ENCODE measurements at places on chromosomes 5 and 9.

DNA sequence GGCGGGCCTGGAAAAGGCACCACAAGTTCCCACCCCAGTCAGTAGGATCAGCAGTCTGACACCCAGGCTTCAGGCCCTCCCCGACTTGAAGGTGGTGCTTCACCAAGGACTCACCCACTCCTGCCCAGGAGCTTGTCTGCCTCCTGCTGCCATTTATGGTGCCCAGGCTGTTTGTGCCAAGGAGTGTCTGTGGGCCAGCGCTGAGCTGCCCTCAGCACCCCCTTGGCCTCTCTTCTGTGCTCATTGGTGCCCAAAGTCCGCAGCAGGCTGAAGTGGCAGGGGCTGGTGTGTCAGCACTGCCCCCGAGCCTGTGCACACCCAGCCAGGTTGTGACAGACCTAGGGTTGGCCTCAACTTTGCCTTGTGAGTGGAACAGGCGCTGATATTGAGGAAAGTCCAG, 23.5 kb downstream of the JMY start:
- no peak for DNase-seq

DNA sequence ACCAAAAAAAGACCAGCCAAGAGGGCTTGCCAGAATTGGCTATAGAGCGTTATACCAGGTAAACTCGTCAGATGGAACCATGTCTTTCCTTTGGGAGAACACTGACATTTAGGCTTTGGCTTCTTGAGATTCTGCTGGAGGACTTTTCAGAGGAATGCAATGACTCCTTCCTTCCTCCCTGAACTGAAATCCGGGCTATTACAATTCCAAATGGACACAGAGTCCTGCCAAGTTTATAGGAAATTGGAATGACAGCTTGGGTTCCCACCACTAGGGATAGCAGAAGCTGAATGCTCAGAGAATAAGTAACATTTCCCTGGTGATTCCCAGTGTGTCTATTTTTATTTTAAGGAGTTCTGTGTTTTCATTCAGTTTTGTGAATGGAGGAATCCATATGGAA, 143.0 kb downstream of the FGF1 start:
- no peak for DNase-seq

GRCh38 chr5:41503310-41503709, 7.1 kb downstream of the PLCXD3 start:
- DNase-seq = no peak

DNA sequence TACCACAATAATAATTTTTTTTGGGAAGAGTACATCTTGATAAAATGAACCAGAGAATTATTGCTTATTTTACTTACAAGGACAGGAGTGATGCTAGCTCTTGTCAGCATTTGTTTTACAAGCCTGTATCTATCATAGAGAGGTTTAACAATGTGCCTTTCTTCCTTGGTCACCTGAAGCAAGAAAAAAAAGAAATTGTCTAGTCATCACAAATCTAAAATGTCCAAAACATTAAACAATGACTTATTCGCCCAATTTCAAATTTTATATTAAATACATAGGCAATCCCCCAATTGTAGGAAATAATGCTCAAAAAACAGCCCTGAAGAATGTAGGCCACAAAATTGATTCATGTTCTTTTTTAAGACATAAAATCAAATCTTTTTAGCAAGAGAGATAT, 56.6 kb downstream of the PKD2L2 start:
- no peak for DNase-seq

GRCh38 chr5:42842921-42843641, 31.4 kb upstream of the SELENOP start:
- no peak for DNase-seq

DNA sequence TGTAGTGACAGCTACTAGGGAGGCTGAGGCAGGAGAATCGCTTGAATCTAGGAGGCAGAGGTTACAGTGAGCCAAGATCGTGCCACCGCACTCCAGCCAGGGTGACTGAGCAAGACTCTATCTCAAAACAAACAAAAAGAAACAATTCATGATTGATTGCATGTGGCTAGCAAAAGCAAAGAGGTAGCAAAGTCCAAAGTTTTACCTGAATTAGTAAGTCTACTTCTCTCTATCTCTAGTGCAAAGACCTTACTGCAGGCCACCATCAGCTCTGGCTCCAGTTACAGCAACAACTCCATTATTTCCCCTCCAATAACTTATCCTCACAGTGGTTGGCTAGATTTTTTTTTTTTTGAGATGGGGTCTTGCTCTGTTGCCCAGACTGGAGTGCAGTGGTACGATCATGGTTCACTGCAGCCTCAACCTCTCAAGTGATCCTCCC, 6.2 kb upstream of the SAR1B start:
- DNase-seq = no peak

DNA sequence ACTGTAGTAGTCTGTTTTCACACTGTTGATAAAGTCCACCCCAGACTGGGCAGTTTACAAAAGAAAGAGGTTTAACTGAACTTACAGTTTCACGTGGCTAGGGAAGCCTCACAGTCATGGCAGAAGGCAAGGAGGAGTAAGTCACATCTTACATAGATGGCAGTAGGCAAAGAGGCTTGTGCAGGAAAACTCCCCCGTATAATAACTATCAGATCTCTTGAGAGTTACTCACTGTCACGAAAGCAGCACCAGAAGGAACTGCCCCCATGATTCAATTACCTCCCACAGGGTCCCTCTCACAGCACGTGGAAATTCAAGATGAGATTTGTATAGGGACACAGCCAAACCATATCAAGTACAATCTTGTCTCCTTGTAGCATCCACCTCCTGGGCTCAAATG, 21.1 kb downstream of the PARP8 start:
- no peak for DNase-seq

GRCh38 chr9:105439428-105439827, 8.4 kb upstream of the FSD1L start:
- no peak for DNase-seq

- no peak for DNase-seq
Measured at GRCh38 chr5:162256711-162257110, 189.1 kb downstream of the GABRG2 start.

DNA sequence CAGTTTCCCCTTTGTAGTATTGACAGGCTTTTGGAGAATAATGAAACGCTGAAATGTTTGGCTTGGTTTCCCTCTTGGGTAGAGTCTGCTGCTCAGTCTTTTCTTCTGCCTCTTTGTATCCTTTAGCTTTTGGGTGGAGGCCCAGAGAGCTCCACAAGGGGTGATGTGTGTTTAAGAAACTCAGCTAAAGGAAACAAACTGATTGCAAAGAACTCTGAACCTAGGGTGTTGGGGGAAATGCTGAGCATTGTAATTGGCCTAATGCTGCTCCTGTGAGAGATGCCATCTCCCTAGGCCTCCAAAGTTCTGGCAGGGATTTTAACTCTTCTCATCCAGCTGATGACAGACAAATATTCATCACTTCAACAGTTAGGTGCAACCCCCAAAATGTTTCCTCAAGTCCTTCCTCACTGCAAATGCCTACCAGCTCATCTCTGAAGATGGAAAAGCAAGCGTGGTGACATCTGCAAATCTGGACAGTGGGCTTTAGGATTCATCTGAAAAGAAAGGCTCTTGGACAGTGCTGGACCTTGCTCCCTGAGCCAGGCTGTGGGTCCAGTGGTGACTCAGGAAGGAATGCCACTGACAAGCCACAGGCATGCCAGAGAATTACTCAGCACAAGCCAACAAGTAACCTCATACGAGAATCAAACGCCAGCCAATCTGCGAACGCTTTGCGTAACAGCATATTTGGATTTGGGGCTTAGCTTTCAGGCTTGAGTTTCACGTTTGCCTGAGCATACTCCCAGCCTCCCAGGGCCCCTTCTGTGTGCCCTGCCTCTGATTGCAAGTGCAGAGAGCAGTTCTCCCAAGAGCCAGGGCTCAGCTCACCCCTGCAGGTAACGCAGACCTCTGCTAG, 30.5 kb upstream of the ZSWIM6 start:
- DNase-seq = no peak

GRCh38 chr5:150506571-150507473, 1.1 kb upstream of the NDST1 start:
- no peak for DNase-seq

DNA sequence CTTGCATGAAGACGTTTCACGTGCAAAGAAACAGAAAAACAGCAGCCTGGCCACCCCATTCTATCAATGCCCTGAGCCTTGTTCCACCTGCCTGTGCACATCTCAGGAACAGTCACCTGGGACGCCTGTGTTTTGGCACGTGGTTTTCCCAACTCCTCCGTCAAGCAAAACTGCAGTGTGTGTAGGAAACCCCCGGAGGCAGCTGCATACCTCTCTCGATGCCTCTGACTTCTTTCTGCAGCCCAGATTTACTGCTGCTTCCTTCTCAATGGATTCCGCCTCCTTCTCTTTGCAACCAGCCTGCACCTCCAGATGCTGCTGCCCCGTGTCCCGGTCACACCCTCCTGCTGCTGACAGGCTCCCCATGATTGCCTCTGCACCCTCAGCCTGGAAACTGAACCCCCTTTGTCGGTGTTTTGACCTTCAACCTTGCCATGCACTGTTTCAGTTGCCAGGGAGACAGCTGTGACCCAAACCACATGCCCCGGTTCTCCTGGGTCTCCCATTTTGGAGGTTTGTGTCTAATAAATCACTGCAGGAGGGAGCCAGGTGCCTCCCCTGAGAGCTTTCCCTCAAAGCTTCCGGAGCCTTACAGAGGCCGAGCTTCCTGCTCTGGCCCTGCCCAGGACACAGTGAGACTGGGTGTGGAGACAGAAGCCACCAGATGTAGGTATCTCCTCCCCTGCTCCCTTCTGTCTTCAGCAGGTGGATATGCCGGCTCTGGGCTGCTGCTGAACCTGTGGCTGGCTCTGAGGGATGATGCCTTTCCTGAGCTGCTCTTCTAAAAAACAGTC, 395.5 kb upstream of the IRX1 start:
- DNase-seq = no peak

DNA sequence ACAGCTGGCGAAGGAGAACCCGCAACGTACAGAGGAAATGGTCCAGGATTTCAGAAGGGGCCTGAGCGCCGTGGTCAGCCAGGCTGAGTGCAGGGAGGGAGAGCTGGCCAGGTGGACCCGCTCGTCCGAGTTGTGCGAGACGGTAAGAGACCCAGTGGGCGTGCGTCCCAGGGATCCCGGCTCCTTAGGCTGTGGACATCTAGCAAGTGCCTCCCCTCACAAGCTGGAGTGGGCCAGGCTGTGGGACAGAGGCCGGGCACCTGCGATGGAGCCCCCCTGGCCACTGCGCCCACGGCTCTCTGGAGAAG, 29.5 kb upstream of the LRRC14B start:
- no peak for DNase-seq

- no peak for DNase-seq
Measured at GRCh38 chr5:56269216-56269927, 36.2 kb upstream of the ANKRD55 start.
